ENCODE measurements at places on chromosomes 12 and 14.

- no peak for DNase-seq
- no peaks in the 10 kb centered on the region for H3K27me3 ChIP-seq
- H3K27ac ChIP-seq, result no peak overlapping the region
- no peak overlapping the region for H3K4me3 ChIP-seq
Observed at GRCh38 chr14:104266631-104267575, 128.5 kb downstream of the KIF26A start.

DNA sequence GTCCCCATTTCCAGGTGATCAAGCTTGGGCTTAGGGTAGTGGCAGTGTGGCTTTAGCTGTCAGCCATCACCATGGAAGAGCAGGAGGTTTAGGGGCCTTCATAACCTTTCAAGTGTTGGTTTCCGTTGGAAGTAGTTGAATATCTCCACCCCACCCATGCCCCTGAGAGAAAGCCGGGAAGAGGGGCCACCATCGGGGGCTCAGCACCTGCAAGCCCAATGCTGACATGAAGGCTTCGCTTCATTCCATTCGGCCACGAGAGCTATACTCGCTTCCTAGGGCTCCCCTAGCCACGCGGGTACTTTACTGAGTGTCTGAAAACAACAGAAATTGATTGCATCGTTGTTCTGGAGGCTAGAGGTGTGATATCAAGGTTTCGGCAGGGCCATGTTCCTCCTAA lies 234.8 kb downstream of the ZFP36L1 start:
- no peak overlapping the region for H3K4me3 ChIP-seq
- no peaks in the 10 kb centered on the region for H3K4me1 ChIP-seq
- DNase-seq, result no peak
- H3K27ac ChIP-seq, result no peak overlapping the region

- H3K27me3 ChIP-seq, result no peaks in the 10 kb centered on the region
- H3K4me3 ChIP-seq, result no peak overlapping the region
- no peak overlapping the region for H3K27ac ChIP-seq
- H3K4me1 ChIP-seq, result peaks cover 8% of the 10 kb centered on the region
Observed at GRCh38 chr12:74889073-74889472, 320.6 kb downstream of the KCNC2 start.

GRCh38 chr12:80107221-80107620 lies 7.9 kb downstream of the OTOGL start:
- H3K27me3 ChIP-seq, result peaks cover 2% of the 10 kb centered on the region
- H3K4me3 ChIP-seq, result no peak overlapping the region
- no peak overlapping the region for H3K27ac ChIP-seq
- no peaks in the 10 kb centered on the region for H3K4me1 ChIP-seq

DNA sequence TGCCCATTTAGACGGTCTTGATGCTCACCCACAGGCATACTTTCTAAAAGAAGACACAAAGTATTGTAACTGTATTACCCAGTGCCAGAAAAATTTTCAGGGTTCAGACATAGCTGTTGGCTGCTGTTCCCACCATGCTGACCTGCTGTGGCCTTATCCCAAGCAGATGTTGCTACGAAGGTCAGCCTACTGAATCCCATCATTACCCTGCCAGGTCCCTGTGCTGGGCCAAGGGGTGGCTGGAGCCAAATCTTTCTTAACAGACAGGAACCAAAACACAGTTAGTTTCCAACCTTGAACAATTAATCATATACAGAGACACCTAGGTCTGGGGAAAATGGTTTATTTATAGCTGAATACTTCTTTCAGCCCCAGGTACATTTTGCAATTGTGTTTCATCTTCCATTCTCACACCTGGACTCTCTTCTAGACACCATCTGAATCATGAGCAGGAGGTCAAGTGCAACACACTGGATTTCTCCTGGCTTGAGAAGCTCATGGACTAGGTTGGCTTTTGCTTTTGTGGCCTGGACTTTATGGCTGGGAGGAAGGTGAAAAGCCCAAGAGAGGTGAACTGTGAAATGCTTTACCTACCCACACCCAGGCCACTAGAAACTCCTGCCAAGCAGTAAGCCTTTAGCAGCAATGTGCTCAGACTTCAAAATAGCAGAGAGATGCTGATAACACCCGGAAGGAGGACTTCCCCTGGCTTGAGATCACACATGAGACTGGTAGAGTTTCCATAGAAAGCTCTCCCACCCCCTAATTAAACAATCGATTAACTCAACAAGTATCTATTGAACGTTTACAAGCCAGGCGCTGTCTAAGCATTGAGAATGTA lies 150.1 kb downstream of the SUDS3 start:
- DNase-seq, result no peak
- no peaks in the 10 kb centered on the region for H3K36me3 ChIP-seq
- H3K4me3 ChIP-seq, result no peak overlapping the region
- H3K27me3 ChIP-seq, result no peaks in the 10 kb centered on the region
- H3K4me1 ChIP-seq, result no peaks in the 10 kb centered on the region

DNA sequence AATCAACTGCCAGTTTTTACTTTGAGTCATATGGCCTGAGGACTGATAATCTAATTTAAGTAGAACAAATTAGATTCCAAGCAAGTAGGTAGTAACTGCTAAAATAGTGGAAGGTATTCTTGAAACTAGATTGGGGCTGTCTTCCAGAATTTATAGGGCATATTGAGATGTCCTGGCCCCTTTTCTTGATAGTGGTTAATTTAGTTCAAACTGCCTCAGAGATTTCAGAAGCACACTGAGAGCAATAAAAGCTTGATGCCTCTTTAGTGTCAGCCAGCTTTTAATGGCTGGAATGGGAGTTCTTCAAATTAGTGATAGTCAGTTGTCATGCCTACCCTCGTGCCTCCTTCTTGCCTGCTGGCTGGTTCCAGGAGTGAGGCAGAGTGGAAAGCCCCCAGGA lies 120.5 kb downstream of the AKAP6 start:
- H3K4me1 ChIP-seq, result no peaks in the 10 kb centered on the region
- H3K27me3 ChIP-seq, result no peaks in the 10 kb centered on the region
